Stimulated activated CD4-positive, alpha-beta T cell treated with anti-CD3 and anti-CD28 coated beads, Interleukin-4, amount 100 ng/mL, for 1 hour (primary cell): ENCODE measurements at places on chromosomes 5 and 9.

DNA sequence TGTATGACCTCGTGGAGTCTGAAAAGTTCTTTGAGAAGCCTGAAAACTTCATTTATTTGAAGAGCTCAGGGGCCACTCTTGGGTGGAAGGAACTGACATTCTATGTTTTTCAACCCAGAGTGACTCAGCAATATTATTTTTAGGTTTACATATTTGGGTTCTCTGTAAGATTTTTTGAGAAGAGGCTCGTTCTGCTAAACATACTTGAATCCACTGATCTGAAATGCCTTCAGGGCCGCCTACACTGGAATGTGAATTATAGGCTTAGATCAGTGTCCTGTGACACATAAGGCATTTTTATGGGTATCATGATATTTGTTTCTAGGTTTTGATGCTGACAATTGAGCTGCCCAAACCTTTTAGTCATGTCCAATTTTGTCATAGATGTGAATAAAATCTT is 86.2 kb downstream of the PSAT1 start:
- DNase-seq = no peak

GRCh38 chr5:148186248-148187003 is 16.4 kb upstream of the SPINK6 start:
- no peak for DNase-seq

DNA sequence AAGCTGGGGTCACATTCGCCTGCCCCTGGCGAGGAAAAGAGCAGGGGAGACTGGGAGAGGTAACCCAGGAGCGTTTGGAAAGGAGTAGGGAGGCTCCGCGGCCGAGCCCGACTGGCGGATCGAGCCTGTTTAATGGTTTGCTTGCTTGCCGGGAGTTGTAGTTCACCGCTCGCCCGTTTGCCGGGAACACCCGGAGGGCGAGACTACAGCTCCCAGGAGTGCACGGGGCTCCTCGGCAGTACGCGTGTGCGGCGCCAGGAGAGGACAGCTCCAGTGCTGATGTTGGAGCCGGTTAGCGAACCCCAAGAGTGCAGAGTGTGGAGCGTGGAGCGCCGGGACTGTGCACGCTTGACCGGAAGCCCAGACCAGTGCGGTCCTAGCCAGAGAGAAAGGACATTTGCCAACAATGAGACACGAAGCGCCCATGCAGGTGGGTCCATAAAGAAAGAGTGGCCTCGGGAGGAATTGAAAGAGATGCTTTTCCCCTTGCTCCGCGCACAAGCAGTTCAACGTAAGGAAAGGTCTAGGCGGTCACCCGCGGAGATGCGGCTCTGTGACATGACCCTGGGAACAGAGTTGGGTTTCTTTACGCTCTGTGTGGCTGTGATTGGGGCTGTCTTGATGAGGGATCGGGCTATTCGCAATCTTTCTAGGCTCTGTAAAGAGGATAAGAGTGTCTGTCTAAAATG is at the start of gene RAB3C:
RAB3C (plus strand) TSS at position 273 of the 689 bp plus-strand sequence; CDS start at position 407, 134 bp downstream.
- DNase-seq = peak; percentile 41

- DNase-seq = peak; percentile 68
Observed at GRCh38 chr5:135560858-135561257, 17.9 kb downstream of the CXCL14 start.

- peak; percentile 23 for DNase-seq
Observed at GRCh38 chr9:129944506-129945116, 98.4 kb downstream of the FNBP1 start.

- DNase-seq = no peak
Observed at GRCh38 chr5:147688656-147689356, 93.7 kb downstream of the JAKMIP2 start.

- no peak for DNase-seq
Observed at GRCh38 chr5:96177303-96177869, 215.7 kb upstream of the ELL2 start.

DNA sequence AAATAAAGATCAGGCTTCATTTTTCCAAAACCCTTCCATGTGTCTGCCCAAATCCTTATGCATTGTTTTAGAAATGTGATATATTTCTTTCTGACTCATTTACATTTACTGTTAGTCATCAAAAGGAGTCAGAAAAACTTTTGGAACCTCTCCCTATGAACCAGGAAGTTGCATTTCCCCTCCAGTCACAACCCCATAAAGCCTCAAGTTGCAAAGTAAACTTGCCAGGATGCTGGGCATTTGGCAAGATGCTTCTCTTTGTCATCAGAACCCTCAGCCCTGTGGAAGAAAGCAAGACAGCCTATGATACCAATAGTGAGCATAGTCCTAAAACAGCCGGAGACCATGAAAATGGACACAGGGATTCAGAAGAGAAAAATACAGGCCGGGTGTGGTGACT is 84.2 kb downstream of the MUSK start:
- no peak for DNase-seq

DNA sequence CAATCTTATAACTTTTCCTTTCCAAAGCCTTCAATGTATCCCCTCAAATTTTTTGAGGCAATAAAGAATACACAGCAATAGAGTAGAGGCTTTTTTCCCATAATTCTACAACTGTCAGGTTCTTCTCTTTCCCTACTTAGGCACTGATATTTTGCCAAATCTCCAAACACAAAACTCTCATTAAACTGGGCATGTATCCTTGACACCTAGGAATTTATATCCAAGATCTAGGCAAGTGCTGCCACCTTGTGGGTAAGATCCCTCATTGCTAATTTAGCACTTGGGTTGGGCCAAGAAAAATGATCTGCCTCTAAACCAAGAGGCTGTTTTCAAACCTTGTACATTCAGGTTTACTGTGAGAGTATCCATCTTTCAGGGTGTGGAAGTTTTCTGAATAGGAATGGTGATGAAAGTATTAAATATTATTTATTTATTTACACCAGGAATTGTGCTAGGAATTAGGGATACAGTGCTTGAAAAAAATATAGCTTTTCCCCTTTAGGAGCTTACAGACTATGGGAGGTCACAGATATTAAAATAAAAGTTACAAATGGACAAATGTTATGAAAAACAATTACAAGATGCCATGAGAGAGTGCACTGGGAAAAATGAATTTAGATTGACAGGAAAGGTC is 17.6 kb downstream of the TSTD2 start:
- DNase-seq = peak; percentile 25

- no peak for DNase-seq
Observed at GRCh38 chr5:138974227-138975063, 99.3 kb upstream of the LRRTM2 start.

- no peak for DNase-seq
Observed at GRCh38 chr5:176533894-176534611, 3.1 kb downstream of the RNF44 start.

GRCh38 chr5:31476738-31477141 is 55.2 kb downstream of the DROSHA start:
- DNase-seq = no peak

- DNase-seq = no peak
Observed at GRCh38 chr9:98410185-98410697, 154.8 kb upstream of the TBC1D2 start.

- DNase-seq = no peak
Observed at GRCh38 chr5:131382407-131383395, 118.8 kb downstream of the CDC42SE2 start.

DNA sequence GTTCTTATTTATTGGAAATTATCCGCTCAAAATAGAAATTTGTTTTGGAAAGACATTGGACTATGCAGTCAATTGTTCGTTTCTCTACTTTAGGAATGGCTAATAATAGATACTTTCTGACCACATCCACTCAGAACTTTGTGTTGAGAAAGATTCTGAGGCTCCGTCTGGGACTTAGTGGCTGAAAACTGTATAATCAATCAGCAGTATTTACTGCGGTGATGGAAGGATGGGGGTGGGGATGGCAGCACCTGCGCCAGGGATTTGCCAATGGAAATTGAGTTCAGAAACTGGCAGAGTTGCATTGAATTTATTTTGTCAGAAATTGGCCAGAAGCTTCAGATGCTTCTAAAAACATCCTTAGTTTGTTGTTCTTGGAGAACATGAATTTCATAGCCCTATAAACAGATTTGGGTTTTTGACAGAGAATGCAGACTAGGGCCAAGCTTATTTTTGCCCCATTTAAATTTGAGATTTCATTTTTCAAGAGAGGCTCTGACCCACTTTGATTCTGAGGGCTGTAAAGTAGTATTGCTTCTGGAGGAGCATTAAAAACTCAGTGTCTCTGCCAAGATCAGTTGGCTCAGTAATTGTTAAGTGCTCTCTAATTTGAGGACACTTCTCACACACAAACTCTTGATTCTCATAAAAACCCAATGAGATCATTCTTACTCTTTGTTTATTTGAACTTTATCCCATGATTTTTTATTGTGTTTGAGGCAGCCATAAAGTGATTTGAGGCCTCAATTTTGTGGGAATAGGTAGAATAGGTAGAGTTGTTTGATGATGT is 215.1 kb downstream of the CD180 start:
- no peak for DNase-seq

DNA sequence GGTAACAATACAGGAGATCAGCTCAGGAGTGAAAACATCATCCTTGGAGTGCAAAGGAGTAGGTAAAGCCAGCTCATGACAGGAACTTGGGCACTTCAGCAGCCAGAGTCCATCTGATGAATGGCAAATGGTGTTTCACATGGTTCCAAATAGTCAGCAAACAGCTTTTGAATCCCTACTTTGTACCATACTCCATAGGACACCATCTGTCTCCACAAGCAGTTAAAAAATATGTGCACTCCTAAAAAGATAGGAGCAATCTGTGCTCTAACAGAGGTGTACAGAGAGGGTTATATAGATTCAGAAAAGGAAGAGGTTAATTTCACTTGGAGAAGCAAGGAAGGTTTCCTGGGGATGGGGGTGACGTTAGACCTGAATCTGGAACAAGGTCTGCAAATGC is 21.6 kb upstream of the B4GALT1 start:
- no peak for DNase-seq

GRCh38 chr5:52684051-52684450 is 103.7 kb upstream of the ITGA1 start:
- no peak for DNase-seq

DNA sequence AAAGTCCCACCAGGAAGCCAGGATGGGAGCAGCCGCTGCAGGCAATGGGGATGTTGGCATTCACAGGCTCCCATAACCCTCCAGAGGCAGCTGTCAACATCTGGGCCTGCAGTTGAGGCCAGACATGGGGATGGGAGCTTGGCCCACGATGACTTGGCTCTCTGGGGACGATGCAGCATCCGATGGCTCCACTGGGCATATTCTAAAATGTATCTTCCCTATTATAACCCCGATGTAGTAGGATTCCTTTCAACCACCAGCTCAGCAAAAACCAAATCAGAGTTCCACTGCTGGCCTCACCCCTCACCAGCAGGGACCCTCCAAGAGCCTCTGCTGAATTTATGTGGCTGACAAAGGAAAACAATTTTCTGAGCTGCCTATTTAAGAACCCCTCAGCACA is 7.1 kb downstream of the SPRY4 start:
- DNase-seq = no peak

GRCh38 chr9:93582115-93582514 is 5.7 kb downstream of the PHF2 start:
- DNase-seq = no peak

DNA sequence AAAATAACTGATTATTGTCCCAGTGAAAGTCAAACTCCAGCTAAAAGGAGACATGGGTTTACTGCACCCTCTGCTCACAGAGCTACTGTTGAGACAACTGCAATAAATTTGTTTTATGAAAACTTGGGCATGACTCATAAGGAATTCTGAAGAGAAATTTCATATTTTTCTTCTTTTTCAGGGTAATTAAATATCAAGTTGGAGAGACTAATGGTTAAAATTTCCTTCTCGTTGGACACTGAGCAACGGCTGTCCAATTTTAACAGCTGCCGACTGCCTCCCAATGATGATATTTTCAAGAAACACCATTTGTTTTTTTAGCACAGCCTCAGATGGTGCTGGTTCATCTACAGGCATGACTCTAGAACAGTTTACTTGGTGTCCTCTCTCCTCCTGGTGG is 259.2 kb upstream of the RGMB start:
- DNase-seq = no peak

DNA sequence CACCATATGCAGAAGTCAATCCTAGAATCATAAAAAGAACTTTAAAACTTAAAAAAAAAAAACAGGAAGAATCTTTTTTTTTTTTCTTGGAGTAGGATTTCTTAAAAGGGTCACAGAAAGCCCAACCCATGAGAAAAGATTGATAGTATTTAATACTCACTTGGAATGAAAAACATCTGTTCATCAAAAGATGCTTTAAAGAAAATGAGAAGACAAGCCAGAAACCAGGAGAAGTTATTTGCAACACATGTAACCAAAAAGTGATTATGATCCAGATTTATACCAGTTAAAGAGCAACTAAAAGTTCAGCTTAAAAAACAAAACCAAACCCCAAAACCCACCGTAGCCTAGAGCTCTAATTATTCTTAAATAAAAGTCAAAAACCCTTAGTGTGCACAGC is 69.3 kb downstream of the TLE4 start:
- DNase-seq = no peak

DNA sequence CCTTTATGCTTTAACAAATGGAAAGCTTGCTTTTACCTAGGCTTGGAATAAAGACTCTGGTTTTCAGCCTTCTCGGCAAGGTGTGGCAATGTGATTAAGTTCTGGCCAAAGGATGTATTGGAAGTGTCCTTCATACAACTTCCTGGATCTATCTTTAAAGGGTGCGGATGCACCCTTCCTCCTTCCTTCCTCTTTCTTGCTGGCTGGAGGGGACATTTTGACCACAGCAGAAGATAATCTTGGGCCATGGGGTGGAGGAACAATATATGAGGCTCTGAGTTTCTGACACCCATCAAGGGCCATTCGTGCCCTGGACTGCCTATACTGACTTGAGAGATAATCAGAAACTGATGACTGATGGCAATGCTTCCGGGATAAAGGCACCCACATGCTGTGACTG is 145.7 kb downstream of the ACER2 start:
- no peak for DNase-seq

- DNase-seq = no peak
Observed at GRCh38 chr9:126699401-126699881, 85.7 kb downstream of the LMX1B start.

DNA sequence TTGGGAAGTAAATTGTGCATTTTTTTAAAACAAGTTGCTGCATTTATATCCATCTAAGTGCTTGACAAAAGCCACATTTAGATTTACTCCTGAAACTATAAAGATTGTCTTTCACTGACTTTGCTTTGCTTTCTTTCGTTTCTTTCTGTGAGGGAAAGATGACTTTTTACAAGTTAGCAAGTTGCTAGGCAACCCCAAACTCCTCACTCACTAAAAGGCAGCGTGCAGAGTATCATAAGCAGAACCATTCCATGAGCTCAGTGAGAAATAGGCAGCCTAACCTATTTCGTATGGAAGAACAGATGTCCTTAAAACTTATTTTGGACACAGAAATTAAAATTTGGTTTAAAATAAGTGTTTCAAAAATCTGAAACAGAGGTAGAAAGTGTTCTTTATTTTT is 29.0 kb downstream of the KLF9 start:
- DNase-seq = no peak

DNA sequence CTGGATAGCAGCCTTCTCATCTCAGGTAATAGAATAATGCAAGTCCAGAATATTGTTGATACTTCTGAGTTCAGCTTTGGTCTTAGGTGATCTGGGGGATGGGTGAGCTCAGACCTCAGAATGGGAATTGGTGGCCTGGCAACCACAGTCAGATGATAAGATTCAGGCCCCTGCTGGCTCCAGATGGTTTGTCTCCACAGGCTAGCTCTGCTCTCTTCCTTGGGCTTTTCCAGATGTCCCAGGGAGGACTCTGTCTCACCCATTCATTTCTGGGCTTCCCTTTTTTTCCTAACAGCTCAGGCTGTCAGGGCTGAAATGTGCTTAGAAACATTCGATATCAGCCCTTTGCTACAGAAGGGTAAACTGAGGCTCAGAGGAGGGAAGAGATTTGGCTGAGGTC is 17.6 kb upstream of the TNFSF15 start:
- no peak for DNase-seq

- DNase-seq = no peak
Observed at GRCh38 chr5:61202213-61202612, 39.9 kb upstream of the SMIM15 start.

GRCh38 chr5:34061993-34062392 is 19.0 kb upstream of the C1QTNF3 start:
- DNase-seq = no peak
